ENCODE measurements at places on chromosomes 16 and 17. TPM values are rescaled to one million over a fixed set of nuclear protein-coding genes. Genes with fewer than 3 reads are reported as not detected.

The KRTAP2-2 gene
- polyA plus RNA-seq: not detected

DNA sequence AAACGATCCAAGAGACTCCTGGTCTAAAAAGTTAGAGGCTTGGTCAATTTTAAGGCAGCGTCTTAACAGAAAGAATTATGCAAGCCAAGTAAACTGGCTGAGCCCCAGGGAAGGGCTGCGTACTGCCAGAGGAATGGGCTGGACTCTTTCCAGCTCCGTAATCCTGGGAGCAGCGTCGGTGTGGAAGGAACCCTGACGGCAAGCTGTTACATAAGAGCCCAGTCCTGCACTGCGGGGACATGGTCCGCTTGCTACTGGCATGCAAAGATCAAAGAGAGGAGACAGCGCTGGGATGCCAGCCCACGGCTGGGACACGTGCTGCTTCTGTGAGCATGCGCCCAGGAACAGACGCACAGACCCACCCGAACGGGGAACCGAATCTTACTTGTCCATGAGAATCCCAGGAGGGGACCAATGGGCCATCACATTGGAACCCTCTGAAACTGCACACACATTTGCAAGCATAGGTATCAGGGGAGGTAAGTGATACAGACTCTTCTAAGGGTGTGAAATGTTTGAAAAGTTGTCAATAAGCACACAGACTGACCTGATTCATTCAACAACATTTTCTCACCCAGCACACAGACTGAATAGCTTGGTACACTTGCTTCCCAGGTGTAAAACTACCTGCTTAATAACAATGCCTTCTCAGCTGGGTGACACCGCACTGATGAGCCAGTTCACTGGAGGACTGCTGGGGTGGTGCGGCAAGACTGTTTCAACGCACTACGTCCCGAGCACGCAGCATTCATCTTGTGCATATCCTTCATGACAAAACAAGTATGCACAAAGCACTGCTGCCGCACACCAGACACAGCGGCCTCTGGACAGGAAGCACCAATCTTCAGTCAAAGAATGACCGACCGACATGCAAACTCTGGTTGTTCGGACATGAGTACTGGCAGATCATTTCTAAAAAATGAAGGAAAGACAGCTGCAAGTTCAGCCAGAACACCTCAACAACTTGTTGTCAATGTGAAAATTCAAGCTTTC is 94.9 kb downstream of the ANKRD11 start:
- no peaks in the 10 kb centered on the region for H3K27me3 ChIP-seq
- no peak overlapping the region for H3K4me3 ChIP-seq
- peaks cover 26% of the 10 kb centered on the region for H3K4me1 ChIP-seq
- DNase-seq: peak; percentile 88

- no peak overlapping the region for H3K27ac ChIP-seq
- DNase-seq: no peak
These were observed 149.8 kb upstream of the HS3ST2 start for GRCh38 chr16:22664132-22664531.

GRCh38 chr16:86725401-86725800 is 147.1 kb downstream of the FOXL1 start:
- H3K36me3 ChIP-seq: no peaks in the 10 kb centered on the region
- no peak overlapping the region for H3K27ac ChIP-seq
- peaks cover 32% of the 10 kb centered on the region for H3K27me3 ChIP-seq
- DNase-seq: no peak
- no peaks in the 10 kb centered on the region for H3K4me1 ChIP-seq

GRCh38 chr16:54287131-54288029 is 793 bp upstream of the IRX3 start:
- peaks cover 40% of the 10 kb centered on the region for H3K4me1 ChIP-seq
- H3K27ac ChIP-seq: no peak overlapping the region
- H3K4me3 ChIP-seq: peak overlapping the region; percentile 51
- no peaks in the 10 kb centered on the region for H3K36me3 ChIP-seq

GRCh38 chr16:77211880-77212740 is 12.9 kb downstream of the SYCE1L start:
- peak overlapping the region; percentile 95 for H3K27ac ChIP-seq
- H3K4me1 ChIP-seq: no peaks in the 10 kb centered on the region
- no peaks in the 10 kb centered on the region for H3K36me3 ChIP-seq
- H3K4me3 ChIP-seq: peak overlapping the region; percentile 88
- peak; percentile 87 for DNase-seq

- H3K4me1 ChIP-seq: peaks cover 23% of the 10 kb centered on the region
- peak overlapping the region; percentile 88 for H3K4me3 ChIP-seq
- peak overlapping the region; percentile 95 for H3K27ac ChIP-seq
- no peaks in the 10 kb centered on the region for H3K27me3 ChIP-seq
- DNase-seq: peak; percentile 87
These were observed 612 bp downstream of the CISD3 start for GRCh38 chr17:38730526-38731379.

DNA sequence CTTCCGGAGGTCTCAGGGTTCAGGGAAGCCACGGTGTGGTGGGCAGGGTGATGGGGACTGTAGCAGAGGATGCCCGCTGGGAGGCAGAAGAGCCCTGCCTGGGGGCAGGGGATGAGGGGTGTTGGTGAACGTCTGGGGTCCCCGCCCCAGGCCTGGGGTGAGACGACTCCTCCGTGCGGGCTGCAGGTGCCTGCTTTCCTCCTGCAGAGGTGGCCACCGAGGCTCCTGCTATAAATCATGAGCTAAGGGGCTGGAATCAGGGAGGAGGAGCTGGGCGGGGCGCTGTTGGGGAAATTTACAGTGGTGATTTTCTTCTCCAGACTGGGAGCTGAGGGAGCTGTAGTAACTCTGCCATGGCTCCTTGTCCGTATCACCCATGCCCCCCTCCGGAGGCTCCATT is 167.0 kb downstream of the MRM1 start:
- no peaks in the 10 kb centered on the region for H3K4me1 ChIP-seq
- no peaks in the 10 kb centered on the region for H3K36me3 ChIP-seq
- H3K27ac ChIP-seq: no peak overlapping the region
- H3K4me3 ChIP-seq: no peak overlapping the region

The PYY gene
- polyA plus RNA-seq: 0.28 TPM

The NOMO2 gene
- 120 TPM for polyA plus RNA-seq

The HBA1 gene
- polyA plus RNA-seq: not detected

The KRTAP4-9 gene
- polyA plus RNA-seq: not detected

The GLOD4 gene
- polyA plus RNA-seq: 68.1 TPM

DNA sequence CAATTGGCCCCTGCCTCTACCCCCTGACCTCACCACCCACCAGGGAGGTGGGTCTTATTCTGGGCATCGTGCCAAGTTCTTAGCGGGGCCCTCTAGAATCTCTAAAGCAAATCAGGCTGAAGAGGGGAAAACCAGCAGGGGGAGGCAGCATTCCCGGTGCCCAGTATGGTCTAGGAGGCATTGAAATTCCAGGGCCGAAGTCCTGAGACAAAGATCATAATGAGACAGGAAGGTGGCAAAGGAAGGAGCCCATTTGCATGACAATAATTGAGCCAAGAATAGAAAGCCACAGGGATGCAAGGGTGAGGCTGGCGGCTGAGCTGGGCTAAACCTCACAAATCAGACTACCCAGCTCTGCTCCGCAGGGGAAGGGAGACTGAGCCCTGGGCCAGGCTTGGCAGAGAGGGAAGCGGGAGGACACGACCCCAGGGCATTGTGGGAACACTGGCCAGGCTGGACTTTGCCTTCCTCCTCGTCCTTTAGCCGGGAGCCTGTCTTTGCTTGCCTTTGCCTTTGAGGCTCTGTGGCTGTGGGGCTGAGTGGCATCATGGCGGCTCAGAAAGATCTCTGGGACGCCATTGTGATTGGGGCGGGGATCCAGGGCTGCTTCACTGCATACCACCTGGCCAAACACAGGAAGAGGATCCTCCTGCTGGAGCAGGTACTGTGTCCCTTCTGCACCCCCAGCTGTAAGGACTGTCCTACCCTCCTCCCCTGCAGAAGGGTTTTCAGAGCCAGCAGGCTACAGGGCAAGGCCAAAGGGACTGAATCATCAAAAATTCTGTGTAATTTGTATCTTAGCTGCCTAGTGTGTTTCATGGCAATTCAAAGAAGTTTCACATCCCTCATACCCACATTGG is at the start of gene PIPOX:
Gene PIPOX, plus strand, starts transcription at position 463 of the 860 bp plus-strand sequence. Its CDS starts 85 bp downstream, at position 548.
- H3K36me3 ChIP-seq: no peaks in the 10 kb centered on the region
- peak; percentile 63 for DNase-seq
- H3K4me3 ChIP-seq: no peak within 1 kb of the TSS
- no peak within 1 kb of the TSS for H3K27ac ChIP-seq

The TNFRSF13B gene
- not detected for polyA plus RNA-seq

The ZP2 gene
- polyA plus RNA-seq: not detected

- no peaks in the 10 kb centered on the region for H3K36me3 ChIP-seq
- H3K4me3 ChIP-seq: no peak overlapping the region
- H3K27ac ChIP-seq: no peak overlapping the region
- no peak for DNase-seq
- no peaks in the 10 kb centered on the region for H3K4me1 ChIP-seq
These were observed 134.6 kb upstream of the ADAMTS18 start for GRCh38 chr16:77569406-77569805.

The SYT17 gene
- 7.3 TPM for polyA plus RNA-seq

The MVD gene
- 152 TPM for polyA plus RNA-seq

DNA sequence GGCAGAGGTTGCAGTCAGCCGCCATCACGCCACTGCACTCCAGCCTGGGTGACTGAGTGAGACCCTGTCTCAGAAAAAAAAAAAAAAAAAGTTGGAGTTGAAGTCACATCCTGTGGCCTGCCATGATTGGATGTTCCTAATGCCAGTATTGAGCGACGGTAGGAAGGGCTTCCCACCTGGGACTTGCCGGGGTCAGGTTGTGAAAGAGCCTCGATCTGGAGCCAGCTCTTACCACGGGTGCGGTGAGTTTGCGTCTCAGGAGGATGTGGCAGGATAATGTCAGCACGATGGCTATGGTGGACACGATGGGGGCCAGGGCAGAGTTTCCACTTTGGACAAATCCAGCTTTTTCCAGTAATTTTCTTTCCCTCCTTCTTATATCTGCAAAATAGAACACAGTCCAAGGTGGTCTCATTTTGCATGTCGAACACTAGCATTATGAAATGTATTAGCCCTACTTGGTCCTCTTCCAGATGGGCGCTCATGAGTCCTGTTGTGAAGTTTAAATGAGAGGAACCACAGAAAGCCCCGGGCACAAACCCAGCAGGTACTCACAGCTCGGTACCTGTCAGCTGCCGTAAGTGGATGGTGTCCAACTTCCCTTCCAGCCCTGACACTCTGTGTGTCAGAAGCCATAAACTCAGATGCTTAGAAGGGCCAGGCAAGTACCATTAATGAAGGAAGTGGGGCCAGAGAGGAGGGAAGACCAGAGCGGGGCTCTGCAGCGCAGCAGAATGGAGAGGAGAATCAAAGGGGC is 22.2 kb downstream of the ABCC12 start:
- no peak for DNase-seq
- no peaks in the 10 kb centered on the region for H3K4me1 ChIP-seq
- no peak overlapping the region for H3K27ac ChIP-seq
- H3K27me3 ChIP-seq: no peaks in the 10 kb centered on the region

The STH gene
- polyA plus RNA-seq: not detected

DNA sequence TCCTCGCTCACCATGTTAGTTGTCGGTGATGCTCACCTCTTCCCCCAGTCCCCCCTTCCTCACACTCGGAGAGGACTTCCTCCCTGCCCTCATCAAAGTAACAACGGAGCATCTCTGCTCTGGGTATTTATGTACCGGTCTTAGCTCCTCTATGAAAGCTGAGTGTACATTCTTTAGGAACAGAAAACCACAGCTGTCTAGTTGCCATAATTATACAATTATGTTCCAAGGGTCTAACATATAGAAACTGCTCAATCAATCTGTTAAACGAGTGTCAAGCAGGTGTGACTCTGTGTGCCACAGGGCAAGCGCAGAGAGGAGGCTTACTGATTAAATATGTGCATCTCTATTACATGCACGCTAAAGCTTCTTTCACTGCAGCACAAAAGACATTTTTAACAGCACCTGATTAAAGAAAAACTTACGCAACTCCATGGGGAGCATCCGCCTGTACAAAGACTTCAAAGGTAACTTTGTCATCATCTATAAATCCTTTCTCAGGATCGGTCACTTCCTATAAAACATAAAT is 37.8 kb downstream of the LITAFD start:
- H3K4me3 ChIP-seq: no peak overlapping the region
- no peaks in the 10 kb centered on the region for H3K4me1 ChIP-seq
- no peak overlapping the region for H3K27ac ChIP-seq
- peaks cover 6% of the 10 kb centered on the region for H3K36me3 ChIP-seq
- no peak for DNase-seq

Measured in hepatocyte (in vitro differentiated cells).